ENCODE measurements at places on chromosomes 3 and 15. TPM values are rescaled to one million over a fixed set of nuclear protein-coding genes. Genes with fewer than 3 reads are reported as not detected.

- DNase-seq, result peak; percentile 42
Measured at GRCh38 chr3:140910860-140911259, 30.8 kb upstream of the SLC25A36 start.

DNA sequence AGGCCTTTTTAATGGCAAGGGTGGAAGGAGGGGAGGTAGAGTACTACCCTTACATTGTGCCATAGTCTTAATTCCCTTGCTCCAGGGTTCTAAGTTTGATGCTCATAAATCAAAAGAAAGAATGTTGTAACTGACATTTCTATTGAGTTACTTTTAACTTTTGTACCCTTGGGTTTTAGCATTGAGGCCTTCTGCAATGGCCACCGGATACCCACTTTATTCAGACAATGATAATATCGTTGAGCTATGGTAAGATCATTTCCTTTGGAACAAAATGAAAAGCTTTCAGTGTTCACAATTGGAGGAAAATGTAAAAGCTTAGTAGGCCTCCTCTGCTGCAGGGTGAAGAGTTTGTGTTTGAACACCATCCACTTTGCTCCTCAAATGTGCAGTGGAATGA, 16.8 kb downstream of the CGNL1 start:
- DNase-seq, result no peak

- DNase-seq, result no peak
Measured at GRCh38 chr15:79378394-79379109, 53.6 kb upstream of the MINAR1 start.

GRCh38 chr15:70251246-70251990, 153.7 kb upstream of the TLE3 start:
- peak; percentile 66 for DNase-seq

DNA sequence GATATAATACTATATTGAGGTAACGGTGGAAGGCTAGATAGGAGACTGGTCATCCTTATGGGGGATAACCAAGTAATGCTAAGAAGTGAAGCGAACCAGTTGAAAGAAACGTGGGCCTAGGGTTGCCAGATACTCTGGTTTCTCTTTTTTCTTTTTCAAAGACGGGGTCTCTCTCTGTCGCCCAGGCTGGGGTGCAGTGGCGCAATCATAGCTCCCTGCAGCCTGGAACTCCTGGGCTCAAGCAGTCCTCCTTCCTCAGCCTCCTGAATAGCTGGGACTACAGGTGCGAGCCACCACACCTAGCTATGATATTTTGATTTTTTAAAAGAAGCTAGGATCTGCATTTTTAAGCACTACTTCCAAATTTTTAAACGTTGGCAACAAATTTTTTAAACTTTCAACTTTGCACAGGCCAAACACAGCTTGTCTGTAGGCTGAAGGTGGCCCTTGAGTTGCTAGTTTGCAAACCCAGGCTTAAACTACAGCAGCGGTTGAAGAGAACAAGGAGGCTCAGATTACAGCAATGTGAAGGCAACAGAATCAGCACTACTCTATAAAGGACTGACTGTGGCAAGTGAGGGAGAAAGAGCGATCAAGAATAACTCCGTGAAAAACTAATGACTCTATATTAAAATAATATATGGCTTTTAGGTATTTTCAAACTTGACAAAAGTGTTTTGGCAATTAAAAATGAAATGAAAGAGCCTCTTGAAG, 1.2 kb upstream of the RUBCN start:
- DNase-seq, result no peak

RBM15B gene
- total RNA-seq, result 28.0 TPM

MYO1E gene
- 198 TPM for total RNA-seq

- no peak for DNase-seq
Measured at GRCh38 chr3:122269045-122269444, 56.0 kb upstream of the CSTA start.

PRSS50 gene
- 0.35 TPM for total RNA-seq

PLA2G4E gene
- total RNA-seq, result not detected

GRCh38 chr3:195226445-195226844, 44.5 kb downstream of the XXYLT1 start:
- no peak for DNase-seq

GRCh38 chr3:38490281-38491030, 5.7 kb upstream of the EXOG start:
- no peak for DNase-seq

- no peak for DNase-seq
Measured at GRCh38 chr15:28985316-28985645, 99.5 kb downstream of the APBA2 start.

- no peak for DNase-seq
Measured at GRCh38 chr3:66269411-66269810, 48.6 kb downstream of the SLC25A26 start.

RARB gene
- total RNA-seq, result 14.7 TPM

PSTPIP1 gene
- 22.1 TPM for total RNA-seq

- no peak for DNase-seq
Measured at GRCh38 chr3:148206446-148206845, 491.3 kb upstream of the AGTR1 start.

DNA sequence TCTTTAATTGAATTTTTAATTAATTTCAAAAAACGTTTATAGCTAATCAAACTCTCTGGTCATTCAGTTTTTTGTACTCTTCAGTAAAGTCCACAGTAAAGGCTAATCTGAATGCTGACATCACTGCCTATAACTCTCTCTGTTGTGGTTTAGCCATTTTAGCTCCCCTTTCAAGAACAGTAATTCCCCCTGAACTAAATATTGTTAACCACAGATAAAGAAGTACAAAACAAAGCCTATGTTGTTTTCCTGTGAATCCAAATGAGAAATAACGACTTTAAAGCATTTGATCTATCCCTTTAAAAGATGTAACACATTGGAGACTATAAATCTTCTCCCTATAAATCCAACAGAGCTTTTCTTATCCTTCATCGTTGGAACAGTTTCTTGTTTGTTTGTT, 94.2 kb downstream of the ZBTB20 start:
- DNase-seq, result no peak

COL6A6 gene
- 0.25 TPM for total RNA-seq

GRCh38 chr3:151062611-151063010, 22.9 kb upstream of the MED12L start:
- DNase-seq, result no peak

- no peak for DNase-seq
Measured at GRCh38 chr3:105315144-105315543, 51.6 kb upstream of the ALCAM start.

STARD9 gene
- 7.2 TPM for total RNA-seq

DGKG gene
- 11.4 TPM for total RNA-seq

GRCh38 chr3:53218131-53218530, 37.7 kb downstream of the TKT start:
- no peak for DNase-seq

DNA sequence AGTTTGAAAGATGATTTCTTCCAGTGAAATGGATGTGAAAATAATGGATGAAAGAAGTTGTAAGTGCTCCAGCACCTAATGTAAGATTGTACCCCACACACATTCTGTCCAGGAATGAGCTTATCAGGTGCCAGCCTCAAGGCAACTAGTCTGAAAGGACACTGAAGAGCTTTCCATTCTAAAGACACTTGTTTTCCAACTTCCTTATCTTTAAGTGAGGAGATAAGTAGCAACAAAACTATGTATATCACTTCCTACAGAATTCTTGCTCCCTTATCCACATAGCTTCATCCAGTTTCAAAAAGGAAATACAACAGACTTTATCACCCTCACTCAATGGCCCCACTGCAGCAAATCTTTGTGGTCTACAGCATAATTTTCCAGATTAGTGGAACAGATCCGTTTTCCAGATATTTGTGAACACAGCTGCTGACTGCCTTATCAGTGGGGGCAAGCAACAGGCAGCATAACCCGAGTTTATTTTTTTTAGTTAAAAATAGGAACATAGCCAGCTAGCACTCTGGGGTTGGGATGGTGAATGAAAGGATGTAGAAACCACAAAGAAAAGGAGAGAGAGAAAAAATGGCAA, 60.6 kb downstream of the CD200R1L start:
- DNase-seq, result no peak

CIDEC gene
- not detected for total RNA-seq

DNA sequence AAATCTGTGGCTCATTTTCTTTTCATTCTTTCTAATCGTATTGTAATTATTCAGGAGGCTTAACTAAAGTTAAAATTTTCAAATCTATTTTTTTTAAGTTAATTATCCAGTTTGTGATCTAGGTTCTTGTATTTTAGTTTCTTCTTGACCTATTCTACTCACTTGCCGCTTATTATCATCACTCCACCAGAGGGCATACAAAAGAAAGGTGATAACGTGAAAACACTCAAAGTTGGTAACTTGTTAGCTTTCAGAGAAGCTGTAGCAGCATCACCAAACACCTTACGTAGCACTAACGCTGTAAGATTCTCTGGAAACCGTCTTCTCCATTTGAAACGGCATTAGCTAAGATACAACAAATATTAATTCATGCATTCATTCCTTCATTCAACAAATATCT, 4.8 kb downstream of the GNB4 start:
- DNase-seq, result no peak

DNA sequence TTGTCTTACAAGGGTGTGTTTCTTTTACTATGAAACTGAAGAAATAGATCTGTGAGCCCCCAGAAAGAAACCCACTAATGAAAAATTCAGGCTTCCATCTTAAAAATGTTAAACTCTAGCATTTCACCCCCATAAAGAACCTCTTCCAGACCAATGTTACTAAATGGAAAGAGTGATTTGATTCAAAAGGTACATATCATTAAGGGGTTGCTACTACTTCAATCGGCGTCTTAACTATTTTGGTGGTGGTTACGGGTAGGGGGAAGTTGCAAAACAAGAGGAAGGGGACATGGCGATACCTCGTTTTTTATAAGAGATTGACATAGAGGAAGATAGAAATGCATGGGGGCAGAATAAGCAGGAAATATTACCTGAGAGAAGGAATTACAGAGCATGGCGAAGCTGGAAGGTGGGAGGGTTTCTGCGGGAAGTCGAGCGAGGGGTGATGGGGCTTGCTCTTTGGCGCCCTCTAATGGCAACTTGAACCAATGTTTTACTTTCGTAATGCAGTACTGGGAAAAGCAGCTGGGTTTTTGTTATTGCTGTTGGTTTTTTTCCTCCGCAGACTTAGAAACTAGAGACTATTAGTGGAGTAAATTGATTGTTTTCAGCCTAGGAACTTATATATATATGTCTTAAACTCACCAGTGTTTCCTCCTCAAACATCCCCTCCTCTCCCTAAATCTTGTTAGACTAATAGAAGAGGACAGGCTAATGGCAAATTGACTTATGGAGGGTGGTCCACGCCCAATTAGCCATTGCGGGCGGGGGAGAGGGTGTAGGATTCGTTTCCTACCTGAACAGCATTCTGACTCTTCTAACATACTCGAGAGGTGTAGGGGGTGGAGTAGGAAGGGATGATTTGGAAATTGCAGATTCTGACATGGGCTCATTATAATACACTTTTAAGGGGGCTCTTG, 11.3 kb upstream of the SOX2 start:
- DNase-seq, result peak; percentile 89

DNA sequence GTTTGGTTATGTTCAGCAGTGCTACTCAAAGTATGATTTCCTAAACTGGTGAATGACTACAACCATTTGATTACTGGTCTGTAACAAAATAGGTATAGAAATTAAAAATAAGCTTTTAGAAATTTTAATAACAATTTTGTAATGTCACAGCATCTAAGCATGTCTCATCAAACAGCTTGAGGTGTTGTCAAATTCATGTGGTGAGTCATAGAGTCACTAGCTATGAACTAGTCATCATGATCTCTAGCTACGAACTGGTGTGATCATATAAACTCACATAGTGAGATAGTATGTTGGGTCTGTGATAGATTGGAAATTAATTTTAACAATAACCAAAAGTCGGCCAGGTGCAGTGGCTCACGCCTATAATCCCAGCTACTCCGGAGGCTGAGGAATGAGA, 213.9 kb upstream of the RBMS3 start:
- DNase-seq, result no peak

GRCh38 chr3:129343643-129344360, 65.1 kb downstream of the HMCES start:
- peak; percentile 49 for DNase-seq

PODXL2 gene
- total RNA-seq, result 7.4 TPM

SERINC4 gene
- 0.13 TPM for total RNA-seq

- DNase-seq, result no peak
Measured at GRCh38 chr3:71849681-71850080, 64.7 kb upstream of the PROK2 start.

AGTR1 gene
- 5.6 TPM for total RNA-seq

DNA sequence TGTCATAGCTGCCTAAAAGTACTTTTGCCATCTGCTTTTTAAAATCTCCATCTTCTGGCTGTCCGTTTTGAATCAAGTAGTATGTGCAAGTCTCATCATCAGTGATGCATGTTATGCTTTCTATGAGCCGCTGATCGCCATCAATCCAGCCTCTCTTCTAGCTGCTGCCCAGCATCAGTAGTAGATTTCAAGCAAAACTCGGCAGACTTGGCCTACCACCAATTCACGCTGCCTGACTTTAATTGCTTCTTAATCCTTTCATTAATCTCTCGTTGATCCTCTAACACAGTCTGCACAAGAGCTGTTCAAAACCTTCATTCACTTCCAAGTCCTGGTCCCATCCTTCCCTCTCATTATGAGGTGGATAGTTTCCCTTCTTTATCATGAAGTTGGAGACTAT, 104.9 kb downstream of the NSUN3 start:
- DNase-seq, result no peak

GRCh38 chr3:120177707-120178306, 83.6 kb upstream of the GSK3B start:
- DNase-seq, result no peak

SLC9C1 gene
- total RNA-seq, result 1.2 TPM

- DNase-seq, result no peak
Measured at GRCh38 chr15:26736502-26737248, 36.2 kb downstream of the GABRB3 start.

DNA sequence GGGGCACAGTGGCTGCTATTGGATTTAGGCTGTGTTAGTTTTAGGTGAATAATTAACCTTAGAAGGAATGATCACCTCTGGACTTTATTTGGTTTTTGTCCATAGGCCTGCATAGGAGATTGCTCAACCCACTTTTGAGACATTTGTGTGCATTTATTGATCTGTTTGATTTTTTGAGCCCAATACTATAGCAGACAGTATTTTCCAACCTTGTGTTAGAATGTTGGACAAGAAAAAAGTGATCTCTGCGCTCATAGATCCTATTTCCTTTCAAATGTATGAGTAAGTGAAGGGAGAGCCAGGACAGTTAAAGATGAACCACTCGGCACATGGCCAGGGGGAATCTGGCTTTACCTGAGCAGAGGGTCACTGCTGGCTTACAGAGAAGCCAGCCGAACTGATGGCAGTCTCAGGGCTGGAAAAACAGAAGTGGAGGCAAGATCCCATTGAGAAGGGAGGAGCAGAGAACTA, 8.8 kb upstream of the TOPBP1 start:
- no peak for DNase-seq

GOLGA8J gene
- total RNA-seq, result not detected

- no peak for DNase-seq
Measured at GRCh38 chr3:47377186-47377585, 3.6 kb upstream of the PTPN23 start.

All from kidney (tissue), 22 donors.